Naive thymus-derived CD4-positive, alpha-beta T cell (primary cell): ENCODE measurements at places on chromosomes 1 and 21. TPM values are rescaled to one million over a fixed set of nuclear protein-coding genes. Genes with fewer than 3 reads are reported as not detected.

Gene S100A2
- not detected for total RNA-seq

DNA sequence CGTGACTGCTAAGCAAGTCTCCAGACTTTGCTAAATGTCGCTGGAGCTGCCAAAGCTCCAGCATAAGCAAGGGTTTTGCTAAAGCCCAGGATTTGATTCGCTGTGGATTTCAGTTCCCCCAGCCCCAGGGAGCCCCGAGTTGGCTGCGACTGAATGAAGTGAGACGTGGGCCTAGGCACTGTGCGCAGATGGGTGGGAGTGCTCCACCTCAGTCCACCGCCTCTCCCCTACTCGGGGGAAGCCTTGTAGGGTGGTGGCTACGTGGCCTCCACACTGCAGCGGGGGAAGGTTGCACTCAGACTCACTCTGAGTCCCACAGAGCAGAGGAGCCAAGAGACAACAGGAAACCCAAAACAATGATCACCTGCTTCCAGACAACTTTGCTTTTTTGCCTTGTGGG lies 397.8 kb upstream of the VAMP3 start:
- H3K27me3 ChIP-seq, result no peaks in the 10 kb centered on the region
- H3K4me3 ChIP-seq, result no peak overlapping the region
- H3K36me3 ChIP-seq, result no peaks in the 10 kb centered on the region
- DNase-seq, result no peak
- no peaks in the 10 kb centered on the region for H3K4me1 ChIP-seq

DNA sequence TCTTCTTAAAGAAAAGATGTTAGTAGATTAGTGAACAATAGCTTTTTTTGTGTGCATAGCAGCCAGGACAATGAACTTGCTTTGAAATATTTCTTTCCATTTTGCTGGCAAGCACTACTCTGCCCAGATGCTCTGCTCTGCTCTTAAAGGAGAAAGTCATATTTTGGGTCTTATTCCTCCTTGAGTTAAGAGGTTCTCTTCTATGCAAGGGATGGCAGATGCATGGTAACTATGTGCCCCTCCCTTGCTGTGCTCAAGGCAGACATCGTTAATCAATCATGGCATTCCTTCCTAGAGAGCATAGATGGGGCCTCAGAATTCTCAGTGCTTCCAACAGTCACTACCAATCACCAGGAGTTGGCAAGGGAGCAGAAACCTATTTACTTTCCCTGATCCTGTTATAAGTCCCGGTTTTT lies 27.6 kb downstream of the NIPAL3 start:
- no peaks in the 10 kb centered on the region for H3K4me1 ChIP-seq
- H3K27me3 ChIP-seq, result no peaks in the 10 kb centered on the region
- H3K27ac ChIP-seq, result no peak overlapping the region
- no peak overlapping the region for H3K4me3 ChIP-seq

Gene PSMA5
- 76.4 TPM for total RNA-seq

- H3K27me3 ChIP-seq, result no peaks in the 10 kb centered on the region
- H3K27ac ChIP-seq, result no peak overlapping the region
- no peak overlapping the region for H3K4me3 ChIP-seq
- H3K36me3 ChIP-seq, result no peaks in the 10 kb centered on the region
- no peak for DNase-seq
Measured at GRCh38 chr1:239952348-239953308, 139.1 kb upstream of the FMN2 start.

GRCh38 chr1:164311377-164311776 lies 247.6 kb upstream of the PBX1 start:
- no peaks in the 10 kb centered on the region for H3K36me3 ChIP-seq
- H3K27me3 ChIP-seq, result no peaks in the 10 kb centered on the region
- H3K4me3 ChIP-seq, result no peak overlapping the region
- DNase-seq, result no peak
- H3K4me1 ChIP-seq, result no peaks in the 10 kb centered on the region
- no peak overlapping the region for H3K27ac ChIP-seq

Gene OR2G6
- total RNA-seq, result not detected

DNA sequence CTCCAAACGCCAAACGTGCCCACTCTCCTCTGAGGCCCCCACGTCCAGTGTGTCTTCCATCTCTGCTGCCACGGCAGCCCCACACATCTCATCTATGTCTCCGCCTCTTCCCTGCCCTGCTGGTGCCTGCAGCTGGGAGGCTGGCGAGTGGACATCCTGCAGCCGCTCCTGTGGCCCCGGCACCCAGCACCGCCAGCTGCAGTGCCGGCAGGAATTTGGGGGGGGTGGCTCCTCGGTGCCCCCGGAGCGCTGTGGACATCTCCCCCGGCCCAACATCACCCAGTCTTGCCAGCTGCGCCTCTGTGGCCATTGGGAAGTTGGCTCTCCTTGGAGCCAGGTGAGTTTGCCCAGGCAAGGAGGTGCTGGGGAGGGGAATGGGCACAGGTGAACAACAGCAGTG lies 8.6 kb downstream of the ADAMTSL4 start:
- H3K4me3 ChIP-seq, result no peak overlapping the region
- DNase-seq, result no peak
- H3K36me3 ChIP-seq, result peaks cover 5% of the 10 kb centered on the region
- no peaks in the 10 kb centered on the region for H3K27me3 ChIP-seq

GRCh38 chr1:100972185-100972584 lies 53.4 kb downstream of the DPH5 start:
- DNase-seq, result no peak
- no peaks in the 10 kb centered on the region for H3K4me1 ChIP-seq
- no peaks in the 10 kb centered on the region for H3K36me3 ChIP-seq
- no peaks in the 10 kb centered on the region for H3K27me3 ChIP-seq
- no peak overlapping the region for H3K27ac ChIP-seq
- H3K4me3 ChIP-seq, result no peak overlapping the region

Gene ZNF697
- total RNA-seq, result 0.08 TPM

Gene CGN
- total RNA-seq, result 2.4 TPM

DNA sequence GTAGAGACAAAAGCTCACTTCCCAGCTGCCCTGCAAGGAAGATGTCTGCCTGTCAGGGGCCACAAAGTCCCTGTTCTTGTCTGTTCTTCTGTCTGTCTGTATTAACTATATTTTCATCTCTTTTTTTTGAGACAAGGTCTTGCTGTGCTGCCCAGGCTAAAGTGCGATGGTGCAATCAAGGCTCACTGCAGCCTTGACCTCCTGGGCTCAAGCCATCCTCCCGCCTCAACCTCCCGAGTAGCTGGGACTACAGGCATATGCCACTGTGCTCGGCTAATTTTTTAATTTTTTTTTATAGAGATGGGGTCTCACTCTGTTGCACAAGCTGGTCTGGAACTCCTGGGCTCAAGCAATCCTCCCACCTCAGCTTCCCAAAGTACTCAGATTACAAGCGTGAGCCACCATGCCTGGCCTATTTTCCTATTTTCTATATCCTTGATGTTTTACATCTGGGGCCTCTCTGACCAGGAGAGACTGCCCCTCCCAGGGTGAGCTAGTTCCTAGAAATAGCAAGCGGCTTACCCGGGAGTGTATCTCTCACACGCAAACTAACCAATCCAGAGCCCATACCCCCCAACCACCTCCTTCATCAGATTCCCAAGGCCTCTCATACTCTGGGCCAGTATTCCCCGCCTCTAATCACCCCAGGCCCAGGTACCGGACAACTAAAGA lies 5.4 kb upstream of the KLHDC7A start:
- no peak for DNase-seq
- H3K27ac ChIP-seq, result no peak overlapping the region
- no peaks in the 10 kb centered on the region for H3K36me3 ChIP-seq
- no peak overlapping the region for H3K4me3 ChIP-seq

Gene TINAGL1
- total RNA-seq, result not detected

- no peak for DNase-seq
- H3K4me3 ChIP-seq, result no peak overlapping the region
- no peaks in the 10 kb centered on the region for H3K4me1 ChIP-seq
- H3K36me3 ChIP-seq, result no peaks in the 10 kb centered on the region
Measured at GRCh38 chr1:203130358-203130985, 2.9 kb downstream of the ADORA1 start.

- no peak overlapping the region for H3K4me3 ChIP-seq
- DNase-seq, result no peak
- H3K27me3 ChIP-seq, result no peaks in the 10 kb centered on the region
- no peaks in the 10 kb centered on the region for H3K36me3 ChIP-seq
- no peaks in the 10 kb centered on the region for H3K4me1 ChIP-seq
Measured at GRCh38 chr1:91591175-91591974, 90.7 kb downstream of the CDC7 start.

- H3K4me3 ChIP-seq, result no peak overlapping the region
- H3K36me3 ChIP-seq, result no peaks in the 10 kb centered on the region
- H3K27me3 ChIP-seq, result no peaks in the 10 kb centered on the region
- H3K4me1 ChIP-seq, result peaks cover under 1% of the 10 kb centered on the region
- DNase-seq, result no peak
Measured at GRCh38 chr1:173424143-173424542, 53.0 kb upstream of the PRDX6 start.

DNA sequence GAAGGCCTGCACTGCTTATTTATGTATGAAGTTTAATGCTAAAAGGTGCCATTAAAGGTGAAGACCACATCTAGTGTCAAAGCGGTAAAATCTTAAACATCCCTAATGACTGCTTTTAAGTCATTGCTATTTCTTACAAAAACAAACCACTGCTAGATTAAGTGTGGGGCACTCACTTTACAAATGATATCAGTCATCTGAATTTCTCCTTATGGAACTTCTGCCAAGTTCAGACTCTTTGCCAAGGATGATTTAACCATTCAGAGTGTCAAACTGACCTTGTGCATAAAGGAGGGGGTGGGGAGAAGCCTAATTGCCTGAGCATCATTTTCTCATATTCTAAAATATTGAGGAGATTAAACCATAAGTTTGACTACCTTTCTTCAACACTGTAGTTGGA lies 271.5 kb downstream of the TGFB2 start:
- no peak overlapping the region for H3K4me3 ChIP-seq
- DNase-seq, result no peak
- H3K36me3 ChIP-seq, result no peaks in the 10 kb centered on the region

Gene CALML6
- total RNA-seq, result 1.2 TPM

GRCh38 chr1:86435327-86435726 lies 11.4 kb downstream of the CLCA2 start:
- H3K36me3 ChIP-seq, result no peaks in the 10 kb centered on the region
- H3K4me3 ChIP-seq, result no peak overlapping the region
- H3K27ac ChIP-seq, result no peak overlapping the region
- H3K4me1 ChIP-seq, result no peaks in the 10 kb centered on the region
- DNase-seq, result no peak
- no peaks in the 10 kb centered on the region for H3K27me3 ChIP-seq

DNA sequence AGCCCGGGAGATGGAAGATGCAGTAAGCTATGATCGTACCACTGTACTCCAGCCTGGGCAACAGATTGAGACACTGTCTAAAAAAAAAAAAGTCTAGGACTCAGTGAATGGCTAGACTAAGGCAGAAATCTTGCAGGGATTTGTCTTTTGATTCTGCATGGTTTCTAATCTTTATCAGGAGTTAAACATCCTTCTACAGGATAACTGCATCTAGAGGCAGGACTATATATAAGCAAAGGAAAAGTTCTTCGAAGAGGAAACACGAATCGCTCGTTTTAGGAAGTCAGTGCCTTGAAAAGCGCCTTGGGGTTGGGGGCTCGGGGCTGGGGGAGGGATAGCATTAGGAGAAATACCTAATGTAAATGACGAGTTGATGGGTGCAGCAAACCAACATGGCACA lies 602 bp upstream of the UFC1 start:
- H3K36me3 ChIP-seq, result no peaks in the 10 kb centered on the region
- DNase-seq, result no peak
- H3K27me3 ChIP-seq, result no peaks in the 10 kb centered on the region
- peaks cover 18% of the 10 kb centered on the region for H3K4me1 ChIP-seq
- H3K27ac ChIP-seq, result peak overlapping the region; percentile 88

GRCh38 chr1:91835087-91835521 lies 50.8 kb downstream of the TGFBR3 start:
- no peaks in the 10 kb centered on the region for H3K36me3 ChIP-seq
- no peak overlapping the region for H3K4me3 ChIP-seq
- no peak overlapping the region for H3K27ac ChIP-seq
- no peak for DNase-seq

DNA sequence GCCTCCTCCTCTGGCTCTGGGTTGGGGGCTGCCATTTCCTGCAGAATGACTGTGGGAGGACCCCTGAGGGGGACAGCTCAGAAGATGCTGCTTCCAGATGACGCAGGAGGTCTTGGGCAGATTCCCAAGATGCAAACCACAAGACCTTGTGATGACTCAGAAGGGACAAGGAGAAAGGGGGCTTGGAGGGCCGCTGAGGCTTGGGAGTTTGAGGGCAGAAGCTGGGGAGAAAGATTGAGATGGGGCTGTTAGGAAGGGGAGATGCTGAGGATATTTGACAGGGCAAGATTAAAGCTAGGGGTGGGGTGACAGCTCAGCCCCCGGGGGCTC lies 7.5 kb downstream of the PTPRU start:
- H3K4me1 ChIP-seq, result no peaks in the 10 kb centered on the region
- H3K4me3 ChIP-seq, result no peak overlapping the region
- no peak overlapping the region for H3K27ac ChIP-seq
- H3K27me3 ChIP-seq, result peaks cover 4% of the 10 kb centered on the region
- no peak for DNase-seq

Gene CHAF1B
- 18.4 and 21.4 TPM in 2 replicates for total RNA-seq

DNA sequence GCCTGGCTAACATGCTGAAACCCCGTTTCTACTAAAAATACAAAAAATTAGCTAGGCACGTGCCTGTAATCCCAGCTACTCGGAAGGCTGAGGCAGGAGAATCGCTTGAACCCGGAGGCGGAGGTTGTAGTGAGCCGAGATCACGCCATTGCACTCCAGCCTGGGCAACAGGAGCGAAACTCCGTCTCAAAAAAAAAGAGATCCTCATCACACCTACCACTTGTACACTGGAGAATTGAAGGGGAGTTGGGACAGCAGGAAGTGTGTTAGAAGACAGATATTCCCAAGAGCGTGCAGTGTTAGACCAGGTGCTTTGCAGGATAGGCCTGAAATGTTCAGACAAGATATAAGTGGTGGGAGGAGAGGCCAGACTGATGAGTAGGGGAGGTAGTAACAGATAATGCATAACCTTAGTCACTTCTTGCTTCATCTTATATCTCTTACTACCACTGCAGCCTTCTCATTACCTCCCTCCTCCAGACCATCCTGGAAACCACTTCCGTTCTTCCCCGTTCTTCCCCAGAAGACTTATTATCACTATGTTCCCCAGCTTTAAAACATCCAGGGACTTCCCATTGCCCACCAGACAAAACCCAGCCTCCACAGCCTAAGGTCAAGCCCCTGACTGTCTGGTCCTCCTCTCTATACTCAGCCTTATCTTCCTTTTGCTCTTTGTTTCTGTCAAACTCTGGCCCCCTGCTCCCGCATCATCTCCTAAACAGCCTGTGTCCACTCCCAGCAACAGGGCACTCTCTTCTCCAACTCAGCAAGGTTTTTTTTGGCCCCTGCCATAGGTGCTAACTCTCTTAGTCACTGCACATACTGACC lies 21.3 kb downstream of the FAM20B start:
- no peak overlapping the region for H3K27ac ChIP-seq
- H3K36me3 ChIP-seq, result no peaks in the 10 kb centered on the region
- no peaks in the 10 kb centered on the region for H3K27me3 ChIP-seq
- H3K4me1 ChIP-seq, result no peaks in the 10 kb centered on the region

Gene NID1
- total RNA-seq, result 0.72 TPM
